GOT3 (cell line): ENCODE measurements at places on chromosomes 12 and 14.

- DNase-seq = no peak
Measured at GRCh38 chr14:19878029-19878642, 3.2 kb downstream of the OR4K2 start.

DNA sequence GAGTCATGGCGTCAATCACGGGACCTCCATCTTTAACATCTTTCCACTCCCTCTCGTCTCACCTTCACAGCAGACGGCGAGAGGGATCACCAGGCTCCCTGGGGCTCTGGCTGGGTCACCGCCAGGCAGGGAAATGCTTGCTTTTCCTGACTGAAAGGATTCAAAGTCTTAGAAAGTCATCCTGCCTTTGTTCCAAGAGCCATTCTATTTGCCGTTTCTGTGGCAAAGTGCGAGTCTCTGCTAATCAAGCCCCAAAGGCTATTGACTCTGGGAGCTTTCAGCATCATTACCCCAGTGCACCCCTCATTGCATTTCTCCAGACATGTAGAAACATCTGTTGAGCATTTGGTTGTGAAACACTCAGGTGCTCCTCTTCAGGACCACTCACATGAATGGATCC lies 69.6 kb downstream of the GSC start:
- no peak for DNase-seq

DNA sequence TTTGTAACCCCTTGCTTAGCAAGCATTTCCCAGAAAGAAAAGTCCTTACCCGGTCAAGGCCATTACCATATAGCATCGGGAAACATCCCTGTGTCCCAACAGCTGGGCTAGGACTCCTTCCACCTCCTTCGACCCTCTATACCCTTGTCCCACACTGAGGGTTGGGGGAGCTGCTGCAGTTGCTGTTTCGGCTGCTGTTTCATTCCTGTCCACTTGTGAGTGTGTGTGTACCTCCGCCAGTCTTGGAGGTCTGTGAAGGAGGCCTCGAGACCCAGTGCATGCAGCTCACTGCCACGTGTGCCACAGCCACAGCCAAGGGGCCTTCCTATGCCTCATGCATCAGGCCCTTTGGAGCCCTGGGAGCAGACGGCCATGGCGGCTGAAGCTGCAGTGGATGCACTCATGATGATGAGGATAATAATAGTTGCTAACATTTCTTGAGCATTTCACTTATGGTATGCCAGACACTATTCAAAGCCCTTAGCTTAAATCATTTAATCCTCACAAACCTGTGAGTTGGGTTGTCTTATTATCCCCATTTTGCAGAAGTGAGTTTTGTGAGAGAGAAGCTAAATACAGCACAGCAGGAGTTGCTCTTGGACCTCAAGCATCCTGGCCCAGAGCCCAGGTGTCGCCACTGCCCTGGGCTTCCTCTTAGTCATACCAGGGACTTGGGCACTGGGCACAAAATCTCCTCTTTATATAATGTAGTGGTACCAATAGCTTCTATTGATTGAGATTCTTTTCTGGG lies 156.5 kb downstream of the PRKCH start:
- no peak for DNase-seq

DNA sequence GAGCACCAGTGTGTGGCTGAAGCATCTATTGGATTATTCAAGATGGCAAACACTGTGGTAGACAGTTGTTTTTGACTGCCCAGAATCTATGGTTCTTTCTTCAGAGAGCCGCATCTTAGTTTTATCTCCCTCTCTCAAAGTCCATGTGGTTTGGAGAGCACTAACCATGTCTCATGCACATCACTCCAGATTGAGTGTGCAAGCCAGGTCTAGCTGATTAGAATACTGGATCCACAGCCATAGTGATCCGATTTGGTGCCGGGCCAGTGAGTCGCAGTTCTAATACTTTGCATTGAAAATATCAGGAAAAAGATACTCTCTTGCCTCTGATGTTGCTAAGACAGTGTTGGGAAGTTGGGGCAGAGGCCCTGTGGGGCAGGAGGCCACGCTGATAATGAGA lies 4.6 kb upstream of the SBNO1 start:
- no peak for DNase-seq

GRCh38 chr12:117904051-117904450 lies 64.7 kb downstream of the KSR2 start:
- no peak for DNase-seq

- no peak for DNase-seq
Measured at GRCh38 chr14:67814821-67815220, 1.6 kb downstream of the ZFYVE26 start.

DNA sequence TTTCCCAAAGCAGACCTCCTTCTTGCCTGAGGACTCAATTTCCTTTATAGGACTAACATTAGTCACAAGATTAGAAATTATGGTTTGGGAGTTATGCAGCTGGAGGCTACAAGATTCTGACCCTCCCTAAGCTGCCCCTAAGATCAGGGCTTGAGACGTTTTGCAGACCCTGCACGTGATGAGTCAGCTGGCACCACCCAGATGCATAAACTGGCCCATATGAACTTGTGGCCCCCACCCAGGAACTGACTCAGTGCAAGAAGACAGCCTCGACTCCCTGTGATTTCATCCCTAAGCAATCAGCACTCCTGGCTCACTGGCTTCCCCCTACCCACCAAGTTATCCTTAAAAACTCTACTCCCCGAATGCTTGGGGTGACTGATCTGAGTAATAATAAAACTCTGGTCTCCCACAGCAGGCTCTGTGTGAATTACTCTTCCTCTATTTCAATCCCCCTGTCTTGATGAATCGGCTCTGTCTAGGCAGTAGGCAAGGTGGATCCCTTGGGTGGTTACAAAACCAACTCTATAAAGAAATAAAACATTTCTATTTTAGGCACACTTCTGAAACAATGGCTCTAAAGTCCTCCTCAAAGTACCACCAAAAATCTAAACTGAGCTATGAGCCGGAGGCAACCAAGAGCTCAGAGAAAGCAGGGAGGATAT lies 233.4 kb downstream of the TMEM132D start:
- no peak for DNase-seq

- DNase-seq = no peak
Measured at GRCh38 chr14:87994974-87995373, 2.0 kb upstream of the GALC start.

GRCh38 chr14:105507247-105507646 lies 16.2 kb downstream of the TEDC1 start:
- no peak for DNase-seq

- DNase-seq = no peak
Measured at GRCh38 chr12:20383612-20384011, 15.3 kb downstream of the PDE3A start.

- DNase-seq = no peak
Measured at GRCh38 chr12:91327889-91328288, 145.3 kb upstream of the DCN start.

- DNase-seq = no peak
Measured at GRCh38 chr12:62651138-62651537, 184.5 kb downstream of the MON2 start.
